Lower leg skin (tissue), 4 donors: ENCODE measurements at places on chromosomes 1 and 21. TPM values are rescaled to one million over a fixed set of nuclear protein-coding genes. Genes with fewer than 3 reads are reported as not detected.

- no peak for DNase-seq
Observed at GRCh38 chr1:167212025-167212424, 8.7 kb upstream of the POU2F1 start.

DNA sequence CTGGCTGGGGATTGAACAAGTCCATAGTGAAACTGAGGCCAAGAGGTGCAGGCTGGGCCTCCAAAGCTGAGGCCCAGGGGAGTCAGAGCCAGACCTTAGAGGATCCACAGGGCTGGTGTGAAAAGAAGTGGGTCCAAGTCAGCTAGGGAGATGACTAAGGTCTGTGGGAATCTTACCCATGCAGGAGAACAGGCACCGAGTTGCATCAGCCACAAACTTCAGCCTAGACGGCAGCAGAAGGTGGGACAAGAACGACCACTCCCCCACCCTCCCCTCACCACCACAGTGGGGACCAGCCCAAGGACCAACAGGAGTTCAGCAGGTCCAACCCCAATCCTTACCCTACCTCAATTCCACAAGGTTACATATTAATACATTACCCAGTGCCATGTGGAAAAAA, 282.3 kb downstream of the TTLL7 start:
- DNase-seq: no peak

DNA sequence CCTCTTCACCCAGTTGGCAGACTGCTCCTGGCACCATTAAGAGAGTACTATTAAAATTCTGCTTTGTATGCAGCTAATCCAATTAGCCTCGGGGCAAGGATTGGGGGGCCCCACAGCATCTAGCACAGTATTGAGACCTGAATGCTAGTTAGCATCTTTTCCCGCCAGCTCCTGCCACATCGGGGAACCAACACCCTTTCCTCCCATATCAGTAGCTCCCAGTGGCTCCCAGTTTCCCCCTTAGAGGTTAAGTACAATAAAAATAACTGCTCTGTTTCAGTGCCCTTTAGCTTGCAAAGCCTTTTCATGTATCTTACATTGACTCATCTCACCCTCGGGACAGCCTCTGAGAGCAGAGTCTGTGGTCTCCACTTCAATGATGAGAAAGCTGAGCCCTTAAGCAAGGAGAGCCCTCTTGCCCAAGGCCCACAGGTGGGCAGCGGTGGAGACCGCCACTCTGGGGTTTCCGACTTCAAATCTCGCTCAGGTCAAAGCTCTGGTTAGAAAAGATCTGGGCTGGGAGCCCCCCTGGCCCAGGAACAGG, 4.2 kb upstream of the PMVK start:
- no peak for DNase-seq

The FCRL6 gene
- not detected for total RNA-seq

- DNase-seq: no peak
Observed at GRCh38 chr1:147072482-147073432, 99.5 kb downstream of the PRKAB2 start.

- no peak for DNase-seq
Observed at GRCh38 chr1:64687725-64688327, 57.0 kb upstream of the RAVER2 start.

- DNase-seq: no peak
Observed at GRCh38 chr1:85274969-85275453, 1.4 kb downstream of the BCL10 start.

The SCAMP3 gene
- 67.8 TPM for total RNA-seq

The MYBPH gene
- total RNA-seq: not detected

The KRTAP11-1 gene
- total RNA-seq: 3.2 TPM

The TIAM1 gene
- total RNA-seq: 85.1 TPM

DNA sequence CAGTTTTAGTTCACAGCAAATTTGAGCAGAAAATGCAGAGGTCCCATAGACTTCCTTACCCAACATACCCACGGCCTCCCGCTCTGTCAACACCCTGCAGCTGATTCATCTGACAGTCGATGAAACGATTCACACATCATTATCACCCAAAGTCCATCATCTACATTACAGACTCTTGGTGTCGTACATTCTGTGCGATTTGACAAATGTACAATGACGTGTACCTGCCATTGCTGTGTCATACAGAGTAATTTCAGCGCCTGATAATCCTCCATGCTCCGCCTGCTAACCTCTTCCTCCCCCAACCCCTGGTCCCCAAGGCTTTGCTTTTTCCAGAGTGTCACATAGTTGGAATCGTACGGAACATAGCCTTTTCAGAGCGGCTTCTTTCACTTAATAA, 94.7 kb upstream of the SLC25A33 start:
- DNase-seq: no peak

The PTPN7 gene
- 2.3 TPM for total RNA-seq

The FMO4 gene
- 2.3 TPM for total RNA-seq

- no peak for DNase-seq
Observed at GRCh38 chr1:116628448-116628847, 39.1 kb downstream of the IGSF3 start.

- DNase-seq: no peak
Observed at GRCh38 chr1:181028196-181028595, 5.5 kb upstream of the STX6 start.

- DNase-seq: no peak
Observed at GRCh38 chr1:170803711-170804110, 131.6 kb upstream of the MROH9 start.

DNA sequence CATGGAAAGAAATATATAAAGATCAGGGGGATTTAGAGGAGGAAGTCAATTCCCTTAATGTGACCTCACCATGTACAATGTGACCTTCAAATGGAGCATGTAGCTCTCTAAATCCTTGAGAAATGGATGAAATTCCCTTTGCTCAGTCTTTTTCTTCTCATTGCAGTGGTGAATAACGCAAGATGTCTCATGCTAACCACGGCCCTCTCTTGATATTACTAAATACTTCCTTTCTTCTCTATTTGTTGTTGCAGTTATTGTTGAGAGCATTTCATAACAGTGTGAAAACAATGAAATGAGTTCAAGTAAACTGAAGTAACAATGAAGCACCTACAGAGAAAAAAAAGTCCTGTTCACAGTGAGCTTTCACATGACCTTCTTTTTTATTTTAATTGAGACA, 55.6 kb downstream of the ZNF281 start:
- no peak for DNase-seq

DNA sequence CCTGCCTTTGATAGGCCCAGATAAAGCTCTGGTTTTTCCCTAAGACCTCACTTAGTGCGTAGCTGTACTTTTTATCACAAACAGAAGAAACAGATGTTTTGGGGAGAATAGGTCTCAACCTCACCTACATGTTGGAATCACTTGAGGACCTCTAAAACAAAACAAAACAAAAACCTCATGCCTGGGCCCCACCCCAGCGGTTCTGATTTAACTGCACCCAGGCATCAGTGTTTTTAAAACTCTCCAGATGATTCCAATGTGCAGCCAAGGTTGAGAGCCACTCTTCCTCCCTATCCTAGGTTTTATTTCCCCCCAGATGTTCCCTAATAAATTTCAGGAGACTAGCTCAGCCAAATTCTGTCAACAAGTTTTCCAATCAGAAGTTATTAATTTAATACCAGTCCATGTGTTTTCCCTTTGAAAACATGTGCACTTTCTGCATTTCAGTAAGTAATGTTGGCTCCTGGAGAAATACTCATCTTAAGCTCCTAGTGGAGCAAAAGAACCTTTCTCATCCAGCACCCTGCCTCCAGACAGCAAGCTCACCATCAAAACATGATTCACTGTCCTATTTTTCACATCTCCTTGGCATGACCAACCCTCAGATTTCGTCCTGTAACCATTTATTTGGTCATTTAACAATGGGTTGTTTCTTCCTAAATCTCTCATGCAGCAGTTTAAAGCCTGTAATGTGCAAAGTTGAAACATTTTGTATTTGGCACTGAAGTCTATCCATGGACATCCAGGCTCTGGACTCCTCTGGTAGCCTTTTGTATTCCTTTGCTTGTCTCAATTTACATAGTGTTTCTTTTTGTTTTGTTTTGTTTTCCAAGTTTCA, 27.5 kb downstream of the LRRC8C start:
- no peak for DNase-seq

DNA sequence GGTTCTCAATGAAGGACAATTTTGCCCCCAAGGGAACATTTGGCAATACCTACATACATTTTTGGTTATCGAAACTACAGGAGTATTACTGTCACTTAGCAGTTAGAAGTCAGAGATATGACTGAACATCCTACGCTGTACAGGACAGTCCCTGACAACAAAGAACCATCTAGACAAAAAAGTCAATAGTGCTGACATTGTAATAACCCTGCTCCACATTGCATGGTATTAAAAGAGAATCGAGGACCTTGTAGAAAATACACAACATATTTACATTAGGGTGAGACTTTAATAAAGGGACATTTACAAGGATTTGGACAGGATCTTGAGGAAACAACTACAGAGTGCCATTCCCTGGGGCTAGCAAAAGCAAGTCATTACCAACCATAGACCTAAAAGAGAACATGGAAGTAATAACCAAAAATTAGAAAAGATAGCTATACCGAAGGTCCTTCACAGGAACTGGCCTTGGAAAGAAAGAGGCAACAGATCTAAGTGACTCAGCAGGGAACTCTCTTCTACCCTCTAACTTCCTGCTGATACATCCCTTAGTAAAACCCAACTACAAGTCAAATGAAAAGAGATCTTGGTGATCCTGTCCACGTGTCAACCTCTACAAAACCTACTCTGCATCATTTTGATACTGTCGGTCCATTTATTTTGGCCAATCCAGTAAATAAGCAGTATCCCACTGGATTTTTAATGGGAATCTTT, 40.2 kb downstream of the ANGPTL3 start:
- no peak for DNase-seq

The TMEM52 gene
- 3.4 TPM for total RNA-seq

DNA sequence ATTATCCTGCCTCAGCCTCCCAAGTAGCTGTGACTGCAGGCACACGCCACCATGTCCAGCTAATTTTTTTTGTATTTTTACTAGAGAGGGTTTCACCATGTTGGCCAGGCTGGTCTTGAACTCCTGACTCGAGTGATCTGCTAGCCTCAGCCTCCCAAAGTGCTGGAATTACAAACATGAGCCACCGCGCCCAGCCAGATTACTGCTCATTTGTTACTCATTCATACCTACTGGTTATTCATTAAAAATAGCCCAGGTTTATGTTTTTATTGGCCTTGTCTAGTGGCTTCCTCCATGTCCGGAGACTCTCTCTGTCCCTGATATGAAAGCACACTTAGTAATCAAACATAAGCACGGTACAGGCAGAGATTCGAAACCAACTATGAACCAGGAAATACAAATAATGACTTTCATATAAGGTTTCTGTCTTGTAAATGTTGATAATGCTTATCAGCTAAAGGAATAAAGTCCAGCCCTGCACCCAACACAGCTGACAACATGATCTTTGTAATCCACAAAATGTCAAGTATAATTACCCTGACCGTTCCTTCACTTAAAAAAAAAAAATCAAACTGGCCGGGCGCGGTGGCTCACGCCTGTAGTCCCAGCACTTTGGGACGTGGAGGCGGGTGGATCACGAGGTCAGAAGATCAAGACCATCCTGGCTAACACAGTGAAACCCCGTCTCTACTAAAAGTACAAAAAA, 50.4 kb upstream of the CXADR start:
- no peak for DNase-seq

The TNNI3K gene
- 0.75 TPM for total RNA-seq

- peak; percentile 86 for DNase-seq
Observed at GRCh38 chr1:59750328-59751003, 64.3 kb upstream of the HOOK1 start.

- DNase-seq: no peak
Observed at GRCh38 chr1:8238141-8239038, 79.5 kb upstream of the SLC45A1 start.

- DNase-seq: no peak
Observed at GRCh38 chr1:177130451-177130945, 34.0 kb downstream of the ASTN1 start.

The SF3B4 gene
- 18.7 TPM for total RNA-seq

The ADGRL2 gene
- 57.1 TPM for total RNA-seq

DNA sequence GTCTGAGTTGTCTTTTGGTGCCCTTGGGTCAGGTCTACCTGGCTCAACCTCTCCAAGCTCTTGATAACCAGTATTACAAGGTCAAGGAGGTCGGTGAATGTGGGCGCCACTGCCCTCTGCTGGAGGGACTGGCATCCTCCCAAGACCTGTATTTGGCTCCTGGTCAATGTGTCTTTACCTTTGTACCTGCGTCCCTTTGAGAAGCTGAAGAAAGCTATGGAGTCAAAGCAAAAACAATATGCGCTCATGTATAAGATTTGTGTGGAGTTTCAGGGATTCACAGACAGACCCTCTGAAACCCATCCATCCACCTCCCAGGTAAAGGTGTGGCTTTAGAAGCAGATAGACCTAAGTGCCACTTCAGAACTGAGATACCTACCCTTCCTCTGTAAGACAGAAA, 61.8 kb upstream of the NBL1 start:
- no peak for DNase-seq

The OPRD1 gene
- total RNA-seq: not detected

The ASAP3 gene
- 112 TPM for total RNA-seq

DNA sequence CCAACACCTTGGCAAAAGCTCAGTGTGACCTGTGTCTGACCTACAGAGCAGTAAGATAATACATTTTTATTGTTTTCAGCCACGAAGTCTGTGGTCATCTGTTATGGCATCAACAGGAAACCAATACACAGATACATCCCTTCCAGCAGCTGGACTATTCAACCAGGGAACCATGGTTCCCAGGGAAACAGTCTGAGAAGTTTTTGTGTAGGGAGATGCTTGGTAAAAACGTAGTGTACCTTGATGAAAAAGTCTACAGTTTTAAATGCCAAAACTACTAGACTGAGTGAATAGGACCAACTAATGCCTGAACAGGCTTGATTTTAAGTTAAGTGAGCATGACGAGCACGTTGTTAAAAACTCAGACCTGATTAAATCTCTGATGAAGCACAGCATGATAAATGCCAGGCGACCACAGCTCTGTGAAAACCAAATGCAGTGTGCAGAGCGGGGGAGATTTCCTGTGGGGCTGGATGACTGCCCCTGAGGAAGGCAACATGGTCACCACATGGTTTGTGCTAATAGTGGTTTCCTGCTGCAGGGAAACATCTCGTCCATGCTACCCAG, 228.9 kb downstream of the TNR start:
- DNase-seq: no peak

DNA sequence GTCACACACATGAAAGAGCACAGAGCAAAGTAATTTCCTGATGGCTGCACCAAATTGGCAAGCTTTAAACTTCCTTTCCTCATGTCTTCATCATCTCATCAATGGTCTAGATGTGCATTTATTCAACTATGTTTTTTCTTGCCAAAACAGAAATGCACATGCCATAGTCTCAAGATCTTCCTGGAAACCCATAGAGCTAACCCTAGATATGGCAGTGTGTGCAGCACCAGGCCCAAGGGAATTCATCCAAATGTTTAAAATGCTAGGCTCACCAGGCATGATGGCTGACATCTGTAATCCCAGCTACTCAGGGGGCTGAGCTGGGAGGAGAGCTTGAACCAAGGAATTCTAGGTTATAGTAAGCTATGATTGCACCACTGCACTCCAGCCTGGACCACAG, 31.2 kb upstream of the PALMD start:
- no peak for DNase-seq

GRCh38 chr1:27656157-27656893, 15.7 kb downstream of the IFI6 start:
- DNase-seq: peak; percentile 95

DNA sequence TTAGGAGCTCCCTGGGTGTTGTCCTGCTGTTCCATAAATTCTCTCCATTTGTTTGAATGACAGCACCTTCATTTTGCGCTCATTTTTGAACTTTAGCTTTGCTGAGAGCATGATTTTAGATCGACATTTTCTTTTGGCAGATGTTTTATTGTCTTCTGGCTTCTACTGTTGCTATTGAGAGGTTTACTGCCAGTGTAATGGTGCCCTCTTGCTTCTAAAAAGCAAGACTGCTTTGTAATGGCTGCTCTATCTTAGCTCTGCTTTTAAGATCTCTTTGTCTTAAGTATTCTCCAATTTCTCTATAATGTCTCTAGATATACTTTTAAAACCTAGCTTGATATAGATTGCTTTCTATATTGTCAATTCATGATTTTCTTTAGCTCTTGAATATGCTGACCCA, 27.8 kb downstream of the THEM4 start:
- no peak for DNase-seq
